ENCODE measurements at places on chromosomes 7 and 10. TPM values are rescaled to one million over a fixed set of nuclear protein-coding genes. Genes with fewer than 3 reads are reported as not detected.

DNA sequence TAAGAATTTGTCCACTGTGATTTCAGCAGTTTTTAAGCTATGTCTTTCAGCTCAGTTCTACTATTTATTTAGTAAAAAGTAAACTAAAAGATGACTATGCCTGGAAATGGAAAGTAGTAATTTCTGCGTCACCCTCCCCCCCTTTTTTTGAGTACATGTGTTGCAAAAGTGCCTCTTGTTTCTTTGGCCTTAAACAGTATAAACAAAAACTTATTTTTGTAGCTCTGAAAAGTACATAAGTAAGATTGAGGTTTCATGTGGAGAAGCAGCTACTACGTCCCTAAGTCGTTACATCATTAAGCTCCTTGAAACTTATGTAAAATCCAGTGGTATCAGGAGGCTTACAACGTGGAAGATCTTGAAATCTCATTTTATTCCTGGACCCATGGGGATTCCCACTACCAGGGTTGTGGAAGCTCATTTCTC lies 46.3 kb upstream of the HBP1 start:
- no peak for DNase-seq

Gene HOXA5
- total RNA-seq, result 0.98 TPM

Gene FEZF1
- not detected for total RNA-seq

Gene AFAP1L2
- 1.4 TPM for total RNA-seq

DNA sequence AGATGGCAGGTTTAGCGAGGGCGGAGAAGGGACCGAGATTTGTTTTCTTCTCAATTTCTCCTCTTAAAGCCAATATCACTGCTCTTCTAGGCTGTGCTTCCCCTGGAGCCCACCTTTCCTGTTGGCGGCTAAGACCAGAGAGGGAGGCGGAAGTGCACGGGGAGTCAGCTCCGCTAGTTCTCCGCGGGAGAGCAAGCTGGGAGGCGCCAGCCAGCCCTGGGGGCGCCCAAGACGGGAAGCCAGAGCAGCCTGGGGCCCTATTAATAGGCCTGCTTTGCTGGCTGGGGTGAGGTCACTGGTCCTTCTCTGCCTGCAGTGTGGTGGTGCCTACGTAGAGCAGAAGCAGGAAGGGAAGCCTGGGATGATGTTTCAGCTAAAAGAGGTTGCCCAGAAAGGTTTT lies 61.6 kb downstream of the LSM5 start:
- no peak for DNase-seq

GRCh38 chr7:107180378-107180777 lies 11.6 kb downstream of the HBP1 start:
- DNase-seq, result peak; percentile 65

GRCh38 chr10:130254662-130255061 lies 118.5 kb downstream of the GLRX3 start:
- no peak for DNase-seq

GRCh38 chr10:59708816-59709394 lies 745 bp downstream of the SLC16A9 start:
- no peak for DNase-seq

DNA sequence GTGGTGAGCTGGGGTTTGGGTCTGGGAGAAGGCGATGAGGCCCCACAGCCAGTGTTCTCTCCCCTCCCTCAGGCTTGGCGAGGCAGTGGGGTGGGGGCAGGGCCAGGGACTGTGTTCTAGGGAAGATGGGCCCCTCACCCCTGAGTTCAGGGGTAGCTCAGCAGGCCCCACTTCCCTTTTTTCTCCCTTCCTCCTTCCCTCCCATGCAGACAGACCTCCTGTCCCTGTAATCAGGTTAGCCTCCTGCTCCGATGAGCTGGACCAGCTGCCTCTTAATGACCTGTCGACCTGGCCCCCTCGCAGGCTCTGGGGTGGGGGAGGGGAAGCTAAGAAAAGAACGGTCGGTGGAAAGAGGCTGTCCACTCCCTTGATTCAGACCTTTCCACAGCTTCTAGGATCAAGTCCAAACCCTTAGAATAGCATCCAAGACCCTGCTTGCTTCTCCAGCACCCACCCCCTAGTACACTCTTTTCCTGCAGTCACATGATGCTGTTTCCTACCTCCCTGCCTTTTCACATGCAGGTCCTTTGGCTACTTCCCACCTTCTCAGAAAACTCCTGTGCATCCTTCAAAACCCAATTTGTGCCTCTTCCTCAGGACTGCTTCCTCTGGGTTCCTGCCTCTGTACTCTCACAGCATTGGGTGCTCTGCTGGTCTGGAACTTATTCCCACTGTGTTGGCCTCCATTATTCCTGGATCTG lies 64.1 kb downstream of the ZMIZ1 start:
- DNase-seq, result no peak

- no peak for DNase-seq
Measured at GRCh38 chr7:11970132-11970531, 138.1 kb upstream of the THSD7A start.

DNA sequence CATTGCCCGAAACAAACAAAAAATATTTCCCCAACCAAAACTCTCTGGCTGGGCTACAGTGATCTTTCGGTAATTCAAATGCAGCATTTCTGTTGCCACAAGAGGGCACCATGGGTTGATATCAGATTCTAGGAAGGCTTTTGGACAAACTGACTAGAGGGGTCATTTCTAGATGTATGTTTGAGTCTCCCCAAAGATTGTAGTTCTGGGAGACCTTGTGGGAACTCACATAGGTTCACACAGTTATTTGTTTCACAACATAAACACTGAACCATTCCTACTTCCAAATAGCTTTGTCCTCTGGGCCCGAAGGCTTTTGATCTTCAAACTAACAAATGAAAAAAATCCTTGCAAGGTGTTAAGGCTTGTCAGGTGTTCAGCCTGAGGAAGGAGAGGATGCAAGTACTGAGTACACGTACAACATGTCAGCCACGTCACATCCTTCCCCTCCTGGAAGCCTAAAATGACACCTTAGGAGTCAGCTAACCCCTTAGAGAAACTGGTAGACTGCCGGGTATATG lies 37.0 kb upstream of the IL15RA start:
- peak; percentile 50 for DNase-seq

Gene DPYSL4
- total RNA-seq, result 18.4 TPM

Gene SCIN
- not detected for total RNA-seq

GRCh38 chr10:70306181-70306705 lies 22.4 kb upstream of the NPFFR1 start:
- no peak for DNase-seq

GRCh38 chr10:124892031-124892430 lies 49.9 kb upstream of the ZRANB1 start:
- no peak for DNase-seq

Gene ERV3-1
- 12.0 TPM for total RNA-seq
